ENCODE measurements at places on chromosomes 2 and 18.

GRCh38 chr2:54377901-54378493 is 78.1 kb upstream of the SPTBN1 start:
- no peak for DNase-seq

- no peak for DNase-seq
Measured at GRCh38 chr2:179044500-179044899, 5.4 kb downstream of the CCDC141 start.

DNA sequence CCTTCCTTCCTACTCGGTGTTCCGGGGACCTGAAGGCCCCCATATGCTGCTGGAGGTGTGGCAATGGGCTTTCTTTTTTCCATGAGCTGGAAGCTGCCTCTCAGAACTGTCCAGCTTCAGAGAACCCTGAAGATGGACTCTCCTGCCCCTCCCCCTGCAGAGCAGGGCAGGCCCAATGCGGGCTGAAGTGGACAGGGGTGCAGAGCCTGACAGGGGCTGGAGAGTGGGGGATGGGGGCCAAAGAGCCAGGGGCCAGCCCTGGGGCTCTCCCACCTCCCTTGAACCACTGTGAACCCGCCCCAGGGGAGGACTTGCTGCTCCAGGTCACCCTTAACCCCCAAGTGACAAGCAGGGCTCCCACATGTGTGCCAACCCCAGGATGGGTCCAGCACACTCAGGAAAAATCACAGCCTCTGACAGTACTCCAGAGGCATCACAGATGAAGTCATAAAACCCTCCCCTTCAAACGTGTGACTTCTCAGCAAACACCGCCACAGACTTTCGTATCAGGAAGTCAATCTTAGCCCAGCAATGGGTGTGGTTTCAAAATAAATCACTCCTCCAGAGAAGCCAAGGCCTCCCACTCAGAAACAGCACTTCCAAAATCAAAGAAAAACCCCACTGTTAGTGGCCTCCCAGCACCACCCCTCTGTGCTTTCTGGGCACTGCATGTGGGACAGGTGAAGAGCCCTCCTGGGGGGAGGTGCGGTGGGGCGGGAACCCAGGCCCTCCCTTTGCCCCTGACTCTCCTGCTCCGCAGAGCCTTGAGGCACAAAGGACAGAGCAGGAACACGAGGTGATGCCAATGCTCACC is 135.8 kb downstream of the HDAC4 start:
- DNase-seq: peak; percentile 38

GRCh38 chr2:35946478-35946877 is 409.1 kb upstream of the CRIM1 start:
- DNase-seq: no peak

DNA sequence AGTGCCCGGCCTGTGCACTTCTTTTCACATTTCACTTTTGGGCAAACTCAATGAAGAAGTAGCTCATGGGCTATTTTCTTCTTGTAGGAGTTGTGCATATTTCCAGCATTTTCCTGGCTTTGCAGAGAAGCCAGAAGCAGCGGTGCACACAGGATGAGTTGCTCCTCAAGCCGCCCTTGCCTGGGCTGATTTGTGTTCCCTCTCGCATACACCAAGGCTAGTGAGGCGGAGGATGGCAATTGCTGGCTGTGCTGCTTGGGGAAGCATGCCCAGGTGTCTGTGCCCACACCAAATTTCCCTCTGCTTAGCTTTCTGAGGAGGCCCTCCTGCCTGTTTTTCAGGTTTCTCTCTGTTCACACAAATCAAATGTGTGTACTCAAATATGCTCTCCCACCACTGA is 85.4 kb upstream of the TMEM200C start:
- no peak for DNase-seq

DNA sequence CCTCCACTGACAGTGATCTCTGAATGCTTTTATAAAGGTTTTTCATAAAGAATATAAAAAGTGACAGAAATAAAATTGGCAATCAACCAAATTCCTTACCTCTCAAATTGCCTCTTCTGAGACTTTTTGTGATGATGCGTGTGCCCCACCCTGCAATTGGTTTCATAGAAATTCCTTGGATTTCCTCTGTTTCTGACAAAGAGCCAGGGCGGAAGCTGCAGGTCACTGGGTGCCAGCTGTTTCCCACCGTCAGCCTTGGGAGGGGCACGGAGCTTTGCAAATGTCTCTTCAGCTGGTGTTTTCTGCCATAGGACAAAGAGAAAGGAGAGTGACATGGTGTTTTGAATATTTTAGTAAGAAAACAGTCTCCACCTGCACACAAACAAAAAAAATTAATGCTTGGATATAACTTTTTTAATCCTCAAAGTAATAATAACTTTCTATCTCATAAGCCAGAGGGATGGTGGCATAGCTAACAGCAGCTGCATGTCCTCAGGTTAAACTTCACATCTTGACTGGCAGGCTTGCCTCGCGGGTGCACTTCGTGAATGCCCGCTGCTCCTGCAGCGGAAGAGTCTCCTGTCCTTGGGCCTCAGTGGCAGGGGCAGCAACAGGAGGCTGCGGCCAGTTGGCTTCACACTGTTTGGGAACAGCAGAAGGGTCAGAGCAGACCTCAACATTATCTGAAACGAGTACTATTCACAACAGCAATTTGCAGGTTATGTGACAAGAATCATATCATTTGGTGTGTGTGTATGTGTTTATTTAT is 24.7 kb downstream of the AGAP1 start:
- DNase-seq: no peak

DNA sequence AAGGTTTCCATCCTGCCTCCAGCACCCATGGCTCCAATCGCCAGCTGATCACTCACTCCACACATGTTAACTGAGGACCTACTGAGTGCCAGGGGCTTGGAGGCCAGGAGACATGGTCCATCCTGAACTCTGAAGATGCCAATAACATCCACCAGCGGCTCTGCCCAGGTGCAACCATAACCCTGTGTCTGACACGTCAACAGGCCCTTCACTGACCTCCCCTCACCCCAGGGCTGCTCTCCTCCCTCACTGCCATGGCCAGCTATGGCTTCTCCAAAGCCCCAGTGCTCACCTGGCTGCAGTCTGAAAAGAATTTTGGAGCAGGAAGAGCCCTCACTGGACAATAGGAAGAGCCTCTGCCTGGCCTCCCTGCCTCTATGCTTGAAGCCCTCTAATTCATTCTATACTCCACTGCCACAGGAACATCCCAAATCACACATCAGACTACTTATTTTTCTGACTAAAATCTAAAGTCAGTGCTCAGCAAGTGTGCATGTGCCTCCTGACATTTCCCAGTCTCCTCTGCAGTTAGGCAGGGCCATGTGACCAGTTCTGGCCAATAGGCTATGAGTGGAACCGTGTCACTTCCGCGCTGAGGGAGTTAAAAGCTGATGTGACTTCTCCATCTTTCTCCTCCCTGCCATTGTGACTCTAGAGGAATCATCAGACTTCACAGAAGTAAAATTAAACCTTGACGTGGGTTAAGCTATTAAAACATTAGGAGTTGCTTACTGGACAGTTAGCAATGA is 37.2 kb downstream of the ZBTB7C start:
- DNase-seq: no peak

DNA sequence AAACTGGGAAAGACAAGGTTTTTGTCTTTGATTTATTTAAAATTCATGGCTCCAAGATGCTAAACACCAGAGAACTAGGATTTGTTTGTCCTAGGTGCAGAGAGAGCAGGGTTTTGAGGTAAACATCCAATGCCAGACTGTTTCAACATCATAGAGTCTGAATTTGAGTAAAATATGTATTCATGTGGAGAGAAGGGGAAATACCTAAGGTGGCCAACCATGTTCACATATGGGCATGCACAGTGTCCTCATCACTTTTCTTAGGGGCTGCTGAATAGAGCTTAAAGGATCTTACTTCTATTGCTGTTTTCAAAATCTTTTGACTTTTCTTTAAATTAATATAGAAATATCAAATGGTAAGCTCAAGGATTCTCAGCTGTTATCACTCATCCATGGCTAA is 287.0 kb upstream of the CCDC68 start:
- DNase-seq: no peak

DNA sequence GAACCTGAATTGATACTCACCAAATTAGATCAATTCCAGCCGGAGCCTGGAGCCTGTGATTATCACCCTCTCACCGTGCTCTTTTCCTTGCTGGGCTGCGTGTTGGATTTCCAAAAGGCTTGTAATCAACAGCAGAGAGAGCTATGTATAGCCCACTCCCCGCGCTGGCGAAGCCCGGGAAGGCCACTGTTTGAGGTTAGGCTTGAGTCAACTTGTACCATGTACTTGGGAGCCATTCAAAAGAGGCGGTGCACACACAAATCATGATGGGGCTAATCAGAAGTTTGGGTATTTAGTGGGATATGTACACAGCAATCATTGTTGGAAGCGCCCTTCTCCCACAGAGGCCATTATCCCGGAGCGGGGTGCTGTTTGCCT is 151.6 kb downstream of the GLI2 start:
- no peak for DNase-seq

GRCh38 chr2:96254571-96254970 is 11.2 kb downstream of the TMEM127 start:
- no peak for DNase-seq

GRCh38 chr2:46722142-46722541 is 193.5 kb downstream of the MCFD2 start:
- no peak for DNase-seq

GRCh38 chr2:68432696-68433658 is 34.1 kb downstream of the FBXO48 start:
- no peak for DNase-seq

GRCh38 chr2:5691985-5692529 is at the start of gene SOX11:
TSS of gene SOX11 (plus strand) at chr2:5692384. CDS start at chr2:5692722, 338 bp downstream.
- no peak for DNase-seq

GRCh38 chr2:27072920-27073319 is 1.5 kb upstream of the OST4 start:
- no peak for DNase-seq

GRCh38 chr2:81304154-81304830 is 999.7 kb upstream of the LRRTM1 start:
- DNase-seq: no peak

DNA sequence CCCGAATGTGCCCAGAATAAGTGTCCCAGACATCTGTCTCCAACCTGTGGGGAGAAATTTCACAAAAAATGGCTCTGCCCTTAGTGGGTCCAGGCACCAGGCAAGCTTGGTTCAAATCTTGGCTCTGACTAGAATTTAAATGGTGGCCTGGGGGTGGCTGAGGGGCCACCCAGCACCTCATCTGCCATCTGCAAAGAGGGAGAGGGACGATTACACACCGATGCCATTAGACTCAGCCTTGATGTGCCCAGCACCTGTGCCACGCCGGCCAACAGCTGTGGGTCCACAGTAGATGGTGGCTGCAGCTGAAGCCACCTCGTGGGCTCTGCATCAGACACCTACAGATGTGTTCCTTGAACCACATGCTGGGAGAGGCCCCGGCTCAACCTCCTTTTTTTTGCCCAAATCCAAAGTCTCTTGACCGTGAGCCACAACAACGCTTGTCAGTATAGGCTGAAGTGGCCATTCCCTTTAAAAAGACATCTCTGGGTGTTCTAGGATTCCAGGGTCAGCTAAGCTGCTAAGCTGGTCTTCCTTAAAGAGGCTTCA is 222.0 kb upstream of the RAB6C start:
- DNase-seq: no peak

DNA sequence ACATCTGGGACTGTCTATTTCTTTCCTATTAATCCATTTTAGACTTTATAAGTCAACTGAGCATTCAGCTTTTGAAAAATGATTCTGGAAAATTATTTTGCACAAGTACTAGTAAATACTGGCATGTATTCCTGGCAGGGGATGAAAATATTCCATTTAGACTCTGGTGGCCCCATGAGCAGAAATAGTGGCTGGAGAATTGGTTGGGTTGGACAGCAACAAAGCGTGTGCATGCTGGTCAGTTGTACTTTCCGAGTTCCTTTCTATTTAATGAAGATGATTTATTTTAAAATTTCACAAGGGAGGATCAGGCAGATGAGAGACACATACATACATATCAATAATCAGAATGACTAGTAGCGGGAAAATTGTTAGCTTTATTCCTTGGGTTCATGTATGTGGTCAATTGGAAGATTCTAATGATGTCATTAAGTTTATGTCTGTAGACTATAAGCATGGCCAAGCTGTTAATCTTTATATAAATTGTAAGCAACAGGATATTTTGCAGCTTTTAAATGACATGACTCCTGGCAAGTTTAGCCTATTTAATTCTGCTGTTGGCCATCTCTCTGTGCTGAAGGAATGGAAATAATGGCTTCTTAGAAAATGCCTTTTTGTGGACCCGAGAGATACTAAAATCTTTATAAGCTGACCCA is 541.6 kb downstream of the SLC4A3 start:
- no peak for DNase-seq

- no peak for DNase-seq
Measured at GRCh38 chr2:239917957-239918481, 107.1 kb downstream of the NDUFA10 start.

GRCh38 chr2:233053928-233054784 is 6.0 kb upstream of the INPP5D start:
- peak; percentile 66 for DNase-seq

DNA sequence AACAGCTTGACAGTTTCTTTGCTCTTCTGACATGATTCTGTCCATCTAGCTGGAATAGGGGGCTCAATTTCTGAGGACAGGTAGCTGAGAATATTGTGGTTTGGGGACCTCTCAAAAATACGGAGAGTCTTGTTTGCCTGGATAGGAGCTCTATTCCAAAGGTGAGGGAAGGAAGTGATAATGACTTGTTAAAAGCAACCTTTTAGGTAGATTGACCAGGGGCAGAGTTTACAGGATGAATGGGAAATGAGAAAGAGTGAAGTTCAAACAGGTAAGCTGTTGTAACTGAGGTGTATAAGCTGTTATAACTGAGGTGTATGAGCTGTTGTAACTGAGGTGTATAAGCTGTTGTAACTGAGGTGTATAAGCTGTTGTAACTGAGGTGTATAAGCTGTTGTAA is 25.1 kb downstream of the PARD3B start:
- DNase-seq: no peak

DNA sequence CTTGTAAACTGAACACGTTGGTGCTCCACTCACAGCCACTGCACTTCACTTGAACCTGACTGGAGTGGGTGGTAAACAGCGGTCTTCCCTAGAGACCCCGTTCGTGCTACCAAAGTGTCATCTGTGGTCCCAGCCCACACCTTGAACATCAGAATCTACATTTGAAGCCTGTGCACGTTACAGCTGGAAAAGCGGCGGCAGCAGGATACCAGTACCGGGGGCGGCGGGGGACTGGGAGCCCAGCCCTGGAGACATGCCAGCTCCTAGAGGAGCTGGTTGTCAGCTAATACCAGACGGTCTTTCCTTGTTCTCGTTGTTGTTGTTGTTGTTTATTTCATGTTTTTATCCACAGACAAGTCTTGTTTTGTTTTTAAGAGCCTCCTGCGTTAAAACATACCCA is 156.7 kb downstream of the WDSUB1 start:
- no peak for DNase-seq

GRCh38 chr18:39624961-39625360 is 2059.4 kb upstream of the CELF4 start:
- no peak for DNase-seq

DNA sequence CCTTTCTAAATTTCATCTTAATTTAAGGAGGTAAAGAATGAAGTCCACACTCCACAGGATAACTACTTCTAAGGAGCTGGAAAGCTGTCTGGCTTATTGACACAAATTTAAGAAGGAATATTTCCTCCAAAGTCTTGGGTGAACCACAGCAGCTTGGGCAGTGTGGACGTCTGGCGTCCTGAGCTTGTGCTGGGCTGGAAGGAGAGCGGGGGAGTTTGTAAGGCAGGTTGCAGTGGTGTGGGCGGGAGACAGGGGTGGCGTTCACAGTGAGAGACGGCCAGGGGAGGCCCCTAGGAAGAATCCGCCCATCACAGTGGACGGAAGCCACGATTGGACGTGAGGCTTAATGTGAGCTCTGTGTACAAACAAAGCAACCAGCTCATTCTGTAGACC is 25.7 kb downstream of the ADI1 start:
- DNase-seq: no peak

- DNase-seq: no peak
Measured at GRCh38 chr18:6781796-6782195, 52.3 kb downstream of the ARHGAP28 start.

Measured in GM06990 (cell line).